ENCODE measurements at places on chromosomes 3 and 15.

GRCh38 chr3:107450254-107450893, 72.4 kb upstream of the BBX start:
- no peak for DNase-seq

GRCh38 chr15:31275331-31276262, 51.0 kb upstream of the KLF13 start:
- DNase-seq: no peak

- DNase-seq: no peak
Observed at GRCh38 chr15:36863570-36863969, 236.8 kb downstream of the MEIS2 start.

- no peak for DNase-seq
Observed at GRCh38 chr3:21991061-21991460, 240.1 kb upstream of the ZNF385D start.

DNA sequence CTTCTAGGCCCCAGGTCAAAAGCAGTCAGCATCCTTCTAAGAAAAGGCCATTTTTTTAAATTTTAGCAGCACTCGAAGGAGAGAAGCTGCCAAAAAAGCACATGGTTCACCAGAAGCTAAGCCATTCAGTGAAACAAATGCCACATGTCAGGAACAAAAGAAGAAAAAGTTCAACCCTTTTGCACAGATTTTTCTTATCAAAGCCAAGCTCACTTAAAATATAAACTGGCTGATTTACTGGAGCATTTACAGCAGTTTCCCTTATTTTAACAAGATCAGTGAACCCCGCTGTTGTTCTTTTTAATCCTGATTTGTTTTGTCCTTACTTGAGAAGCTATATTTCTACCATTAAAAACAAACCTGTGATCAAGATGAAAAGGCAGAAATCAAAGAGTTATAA, 46.5 kb upstream of the SYNPR start:
- DNase-seq: no peak

- no peak for DNase-seq
Observed at GRCh38 chr15:92663250-92663951, 7.8 kb upstream of the FAM174B start.

DNA sequence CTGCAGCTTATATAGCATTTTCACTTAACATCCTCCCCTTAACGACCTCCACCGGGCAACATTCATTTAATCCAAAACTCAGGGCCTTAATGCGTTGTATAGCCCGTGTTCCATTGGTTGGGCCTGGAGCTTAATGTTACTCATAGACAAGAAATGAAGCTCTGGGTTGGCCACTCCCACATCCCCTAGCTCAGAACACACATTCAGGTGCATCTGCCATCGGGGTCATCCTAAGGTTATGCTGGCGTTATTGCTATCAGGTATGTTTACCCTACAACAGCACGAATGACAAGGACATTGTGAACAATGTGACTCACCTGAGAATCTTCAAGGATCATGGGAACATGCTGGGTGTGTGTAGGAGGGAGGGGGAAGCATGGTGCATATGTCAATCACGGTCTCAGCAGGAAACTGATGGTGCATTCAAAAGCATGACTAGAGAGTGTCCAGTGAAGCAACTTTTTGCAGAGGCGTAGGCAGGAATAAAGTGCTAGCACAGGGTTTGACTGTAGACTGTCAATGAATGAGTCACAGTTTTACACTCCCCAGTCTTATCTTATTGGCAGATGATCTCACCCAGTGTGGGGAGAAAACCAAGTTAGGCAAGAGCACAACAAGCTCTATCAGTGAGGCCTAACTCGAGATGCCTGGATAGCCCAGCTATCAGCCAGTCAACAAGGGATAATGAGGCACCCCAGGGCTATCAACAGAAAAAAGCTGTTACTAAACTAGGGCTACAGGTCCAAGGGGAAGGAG, 402.1 kb upstream of the MCTP2 start:
- no peak for DNase-seq

GRCh38 chr3:135944831-135945230, 20.7 kb upstream of the PPP2R3A start:
- DNase-seq: no peak

- DNase-seq: no peak
Observed at GRCh38 chr15:78007964-78008886, 69.3 kb downstream of the TBC1D2B start.

DNA sequence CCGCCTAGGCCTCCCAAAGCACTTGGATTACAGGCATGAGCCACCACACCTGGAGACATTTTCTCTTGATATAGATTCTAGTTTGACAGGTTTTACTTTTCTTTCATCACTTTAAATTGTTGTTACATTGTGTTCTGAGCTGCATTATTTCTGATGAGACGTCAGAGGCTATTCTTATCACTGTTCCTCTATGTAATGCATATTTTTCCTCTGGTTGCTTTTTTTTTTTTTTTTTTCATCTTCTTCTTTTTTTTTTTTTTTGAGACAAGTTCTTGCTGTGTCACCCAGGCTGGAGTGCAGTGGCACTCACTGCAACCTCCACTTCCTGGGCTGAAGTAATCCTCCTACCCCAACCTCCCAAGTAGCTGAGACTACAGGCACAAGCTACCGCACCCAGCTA, 41.2 kb downstream of the TRA2B start:
- DNase-seq: no peak

- DNase-seq: no peak
Observed at GRCh38 chr15:75468913-75469598, 17.6 kb upstream of the SIN3A start.

DNA sequence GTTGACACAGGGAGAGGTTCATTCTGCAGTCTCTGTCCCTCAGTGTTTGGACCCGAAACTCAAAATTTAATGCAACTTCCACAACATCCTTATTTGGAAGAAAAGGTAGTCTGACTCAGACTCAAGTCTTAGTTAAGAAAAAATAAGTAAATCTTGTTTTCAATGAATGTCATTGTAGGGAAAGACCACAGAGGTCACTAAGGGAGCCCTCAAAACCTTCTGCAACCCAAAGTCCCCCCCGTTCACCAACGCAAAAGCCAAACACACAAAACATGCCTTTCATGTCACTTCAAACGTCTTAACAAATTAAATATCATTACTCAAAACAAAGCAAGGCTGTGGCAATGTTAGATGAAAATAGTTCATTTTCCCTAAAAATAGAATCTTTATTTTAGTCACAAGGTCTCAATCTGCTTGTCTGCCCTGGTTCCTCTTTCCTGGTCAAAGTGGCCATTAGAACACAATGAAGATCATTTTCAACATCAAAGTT, 20.9 kb upstream of the SSUH2 start:
- no peak for DNase-seq

DNA sequence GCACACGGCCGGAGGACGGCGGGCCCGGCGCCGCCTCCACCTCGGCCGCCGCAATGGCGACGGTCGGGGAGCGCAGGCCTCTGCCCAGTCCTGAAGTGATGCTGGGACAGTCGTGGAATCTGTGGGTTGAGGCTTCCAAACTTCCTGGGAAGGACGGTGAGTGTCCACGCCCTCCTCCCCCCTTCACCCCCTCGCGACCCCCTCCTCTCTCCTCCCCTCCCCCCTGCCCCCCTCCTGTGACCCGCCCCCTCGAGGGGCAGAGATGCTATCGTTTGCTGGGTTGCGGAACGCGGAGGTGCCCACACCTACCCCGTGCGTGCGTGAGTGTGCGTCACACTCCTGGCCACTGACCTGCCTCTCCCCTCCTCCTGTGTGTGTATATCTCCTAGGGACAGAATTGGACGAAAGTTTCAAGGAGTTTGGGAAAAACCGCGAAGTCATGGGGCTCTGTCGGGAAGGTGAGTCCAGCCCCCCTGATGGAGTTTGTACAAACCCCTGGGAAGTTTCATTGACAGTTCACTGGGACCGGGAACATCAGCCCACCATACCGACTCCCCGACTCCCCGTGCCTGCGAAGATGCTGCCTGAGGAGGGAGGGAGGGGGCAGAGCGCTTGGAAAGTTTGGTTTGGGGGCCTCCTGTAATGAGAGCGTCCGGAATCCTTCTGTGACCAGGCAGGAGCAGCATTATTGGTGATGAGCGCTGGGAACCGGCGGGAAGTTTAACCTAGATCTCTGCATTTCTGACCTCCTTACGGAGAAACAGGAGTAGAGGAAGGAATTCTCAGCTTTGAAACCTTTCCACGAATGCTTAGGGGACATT, 795 bp upstream of the SCAANT1 start:
- DNase-seq: no peak

DNA sequence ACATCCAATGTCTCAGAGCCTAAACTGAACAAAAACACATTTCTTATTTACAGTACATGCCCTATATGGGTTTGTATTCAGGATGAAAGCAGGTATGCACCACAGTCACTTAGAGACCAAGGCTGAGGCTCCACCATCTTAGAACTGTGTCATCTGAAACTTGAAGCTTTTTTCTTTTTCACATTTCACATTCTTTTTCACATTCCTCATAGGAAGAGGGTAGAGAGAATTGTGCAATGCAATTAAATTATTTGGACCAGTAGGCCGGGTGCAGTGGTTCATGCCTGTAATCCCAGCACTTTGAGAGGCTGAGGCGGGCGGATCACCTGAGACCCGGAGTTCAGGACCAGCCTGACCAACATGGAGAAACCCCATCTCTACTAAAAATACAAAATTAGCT, 591.0 kb downstream of the MECOM start:
- DNase-seq: no peak

DNA sequence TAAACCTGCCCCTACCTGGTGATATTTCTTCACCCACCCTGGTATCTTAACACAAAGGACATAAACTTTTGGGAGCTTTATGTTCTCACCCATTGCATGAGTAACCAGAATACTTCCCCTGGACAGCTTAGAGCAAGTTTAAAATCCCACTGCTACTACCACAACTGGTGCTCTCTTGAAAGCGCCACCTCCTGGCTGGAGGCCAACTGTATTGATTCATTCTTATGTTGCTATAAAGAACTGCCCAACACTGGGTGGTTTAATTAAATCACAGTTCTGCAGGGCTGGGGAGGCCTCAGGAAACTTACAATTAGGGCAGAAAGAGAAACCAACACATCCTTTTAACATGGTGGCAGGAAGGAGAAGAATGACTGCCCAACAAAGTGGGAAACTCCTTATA, 592.4 kb downstream of the EPHA3 start:
- DNase-seq: no peak

GRCh38 chr3:41575724-41576123, 376.4 kb downstream of the CTNNB1 start:
- no peak for DNase-seq

GRCh38 chr15:96264351-96264798, 66.1 kb upstream of the NR2F2 start:
- DNase-seq: no peak

GRCh38 chr3:138919325-138919724, 27.6 kb downstream of the FOXL2 start:
- DNase-seq: no peak

- no peak for DNase-seq
Observed at GRCh38 chr3:16122155-16122554, 52.3 kb upstream of the GALNT15 start.

DNA sequence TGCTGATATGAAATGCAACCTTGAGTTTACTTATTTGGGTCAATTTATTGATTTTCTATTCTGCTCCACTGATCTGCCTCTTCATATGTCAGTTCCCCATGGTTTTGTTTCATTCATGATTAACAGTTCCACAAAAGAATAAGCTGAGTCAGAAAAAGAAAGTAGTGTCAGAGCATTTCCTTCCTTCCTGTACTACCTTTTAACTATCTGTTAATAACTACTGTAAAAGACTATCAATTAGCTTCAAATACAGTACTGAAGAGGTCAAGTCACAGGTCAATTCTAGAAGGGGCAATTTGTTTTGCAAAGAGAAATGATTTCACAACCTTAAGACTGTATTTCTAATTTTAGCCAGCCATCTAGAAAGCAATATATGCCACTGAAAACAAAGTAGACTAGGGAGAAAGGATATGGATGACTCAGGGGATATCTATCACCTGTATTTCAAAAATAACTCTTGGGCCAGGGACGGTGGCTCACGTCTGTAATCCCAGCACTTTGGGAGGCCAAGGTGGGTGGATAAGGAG, 129.5 kb downstream of the TFDP2 start:
- DNase-seq: no peak

DNA sequence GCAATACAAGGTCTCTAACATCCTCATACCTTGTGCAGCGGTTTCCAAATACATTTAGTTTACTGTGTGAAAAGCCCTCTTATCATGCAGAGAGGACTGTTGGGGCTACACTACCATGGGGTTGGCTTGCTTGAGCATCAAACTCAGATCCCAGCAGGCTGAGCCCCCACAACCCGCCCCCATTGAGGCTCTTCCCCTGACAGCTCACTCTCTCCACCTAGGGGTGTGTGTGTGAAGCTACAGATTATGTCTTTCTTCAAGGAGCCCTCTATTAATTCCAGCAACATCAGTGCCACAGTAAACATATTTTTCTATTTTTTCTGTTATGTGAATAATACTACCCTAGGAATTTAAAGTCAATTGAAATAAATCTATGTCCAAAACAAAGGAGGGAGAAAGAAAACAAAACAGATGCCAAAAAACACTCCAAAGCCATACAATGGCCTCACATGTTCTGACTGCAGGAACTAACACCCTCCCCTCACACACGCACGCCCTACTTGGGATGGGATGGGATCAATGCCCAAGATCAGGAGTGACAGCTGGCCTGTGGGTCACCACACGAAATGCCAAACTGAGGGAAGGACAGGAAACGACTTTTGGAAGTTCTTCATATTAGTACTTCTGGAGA, 14.7 kb downstream of the TM4SF4 start:
- no peak for DNase-seq

DNA sequence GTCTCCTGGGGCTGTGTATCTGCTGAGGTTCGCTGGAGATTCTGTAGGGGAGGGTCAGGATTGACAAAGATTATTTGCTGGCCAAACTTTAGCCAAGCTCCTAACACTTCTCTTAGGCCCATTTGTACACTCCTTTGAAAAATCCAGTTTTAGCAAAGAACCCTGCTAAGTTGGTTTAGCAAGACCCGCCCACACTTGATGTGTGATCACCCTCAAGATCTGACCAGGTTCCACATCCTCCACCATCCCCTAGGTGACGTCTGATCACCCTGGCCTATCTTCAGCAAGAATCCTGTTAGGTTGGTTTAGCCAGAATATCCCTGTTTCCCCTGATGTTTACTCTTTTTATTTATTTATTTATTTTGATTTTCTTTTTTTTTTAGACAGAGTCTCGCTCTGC, 14.8 kb upstream of the SLC35G2 start:
- DNase-seq: no peak

DNA sequence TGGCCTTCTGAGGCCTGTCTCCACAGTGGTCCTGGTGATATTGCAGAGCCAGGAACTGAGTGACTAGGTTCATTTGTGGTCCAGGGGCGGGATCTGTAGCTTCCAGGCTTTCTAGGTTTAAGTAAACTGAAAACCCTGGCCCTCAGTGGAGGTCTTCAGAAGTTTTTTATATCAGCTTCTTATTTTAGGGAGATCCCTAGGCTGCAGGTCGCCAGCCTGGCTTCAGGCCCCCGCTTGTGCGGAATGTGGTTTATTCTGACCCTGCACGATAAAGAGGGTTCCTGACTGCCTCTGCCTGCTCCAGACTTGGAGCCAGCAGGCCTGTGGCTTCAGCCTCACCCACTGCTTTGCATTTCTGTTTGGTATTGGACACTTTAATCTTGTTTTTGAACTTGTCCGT, 133.9 kb upstream of the PLXNA1 start:
- DNase-seq: no peak

DNA sequence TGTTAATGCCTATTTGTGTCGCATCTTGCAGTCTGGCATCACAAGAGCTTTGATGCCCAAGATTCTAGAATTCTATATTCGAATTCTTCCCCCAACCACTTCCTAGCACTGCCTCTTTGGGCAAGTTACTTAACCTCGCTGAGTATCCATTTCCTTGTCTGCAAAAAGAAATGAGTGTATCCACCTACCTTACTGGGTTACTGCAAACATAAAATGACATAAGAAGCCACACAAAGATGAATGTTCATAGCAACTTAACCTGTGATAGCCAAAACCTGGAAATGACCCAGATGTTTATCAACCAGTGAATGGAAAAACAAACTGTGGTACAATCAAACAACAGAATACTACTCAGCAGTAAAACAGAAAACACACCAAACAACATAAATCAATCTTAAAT, 24.9 kb downstream of the RFTN1 start:
- DNase-seq: no peak

Data from NCI-H187 treated with DMSO at 0.1 percent for 48 hours (cell line).